ENCODE measurements at places on chromosomes 3 and 15.

DNA sequence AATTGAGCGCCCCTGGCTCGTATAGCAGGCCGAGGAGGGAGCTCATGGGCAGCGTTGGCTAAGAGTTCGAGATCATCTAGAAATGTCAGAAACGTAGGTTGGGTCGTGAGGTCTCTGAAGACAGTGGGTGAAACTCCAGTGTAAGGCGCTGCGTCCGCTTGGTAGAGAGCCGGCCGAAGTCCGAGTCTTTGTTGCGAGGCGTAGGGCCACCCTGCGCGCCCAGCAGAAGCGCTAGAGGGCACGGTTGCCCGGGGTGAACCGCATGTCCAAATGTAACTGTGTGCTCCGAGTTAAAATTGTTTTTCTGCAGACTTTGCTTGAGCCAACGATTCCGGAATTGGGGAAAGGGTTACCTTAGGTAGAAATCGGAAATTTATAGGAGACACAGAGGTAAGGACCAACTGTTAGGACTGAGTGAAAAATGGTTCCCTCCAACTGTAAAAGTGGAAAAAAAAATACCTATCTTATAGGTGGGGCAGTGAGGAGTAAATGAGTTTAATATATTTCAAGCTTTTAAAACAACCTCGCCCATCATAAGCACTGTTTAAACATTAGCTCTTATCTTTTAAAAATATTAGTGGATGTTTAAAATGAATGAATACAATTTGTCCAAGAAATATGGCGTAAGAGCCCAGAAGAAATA is 993 bp upstream of the SIAH2 start:
- peak; percentile 70 for DNase-seq

DNA sequence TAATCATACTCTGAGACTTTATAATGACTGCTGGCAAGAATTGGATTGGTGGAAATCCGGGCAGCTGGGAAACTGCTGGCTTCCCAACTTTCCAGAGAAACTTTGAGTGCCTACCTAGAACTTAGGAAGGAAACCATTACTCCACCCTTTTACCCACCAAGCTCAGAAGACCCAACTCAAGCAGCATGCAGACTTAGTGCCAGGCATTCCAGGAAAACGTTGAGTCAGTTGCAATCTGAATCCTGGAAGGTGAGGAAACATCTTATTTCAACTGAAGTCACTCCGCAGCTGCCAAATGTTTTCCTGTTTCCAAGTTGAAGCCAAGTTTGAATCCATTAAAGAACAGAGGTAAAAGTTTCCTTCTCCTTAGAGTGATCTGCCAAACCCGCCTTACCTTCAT is 126.5 kb downstream of the ZNF385D start:
- no peak for DNase-seq

GRCh38 chr3:150270883-150271590 is 137.1 kb upstream of the TSC22D2 start:
- no peak for DNase-seq

DNA sequence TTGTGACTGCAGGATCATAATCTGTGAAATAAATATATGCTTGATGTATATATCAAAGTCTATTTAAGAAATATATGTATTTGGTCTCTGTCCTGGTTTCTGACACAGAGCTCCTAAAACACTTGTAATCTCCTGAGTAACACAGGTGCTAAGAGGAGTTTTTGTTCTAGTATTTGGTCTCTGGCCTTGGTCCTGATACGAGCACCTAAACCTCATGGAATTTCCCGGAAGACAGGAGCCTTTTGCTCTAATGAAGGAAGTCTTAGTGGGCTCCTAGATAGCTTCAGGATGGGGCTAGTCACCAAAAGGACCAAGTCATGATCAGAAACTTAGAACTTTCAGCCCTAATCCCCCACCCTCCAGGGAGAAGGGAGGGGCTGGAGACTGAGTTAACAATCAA is 19.2 kb upstream of the MUSTN1 start:
- no peak for DNase-seq

DNA sequence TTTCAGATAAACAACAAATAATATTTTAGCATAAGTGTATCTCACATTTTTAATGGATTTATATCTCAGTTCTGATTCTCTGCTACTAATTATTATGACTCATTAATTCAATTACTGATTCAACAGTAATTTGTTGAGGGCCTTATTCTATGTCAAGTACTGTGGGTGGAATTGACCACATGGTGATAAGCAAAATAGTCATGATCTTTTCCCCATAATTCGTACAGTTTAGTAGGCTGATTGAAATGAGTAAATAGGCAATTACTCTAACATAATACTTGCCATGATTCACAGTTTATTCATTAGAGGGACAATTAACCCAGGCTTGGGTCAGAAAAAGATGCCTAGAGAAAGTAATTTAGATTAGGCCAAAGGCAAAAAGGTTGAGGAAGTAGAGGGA is 60.9 kb upstream of the SLC4A7 start:
- DNase-seq = no peak

- no peak for DNase-seq
These were observed 11.5 kb upstream of the VPS8 start for GRCh38 chr3:184800349-184800930.

DNA sequence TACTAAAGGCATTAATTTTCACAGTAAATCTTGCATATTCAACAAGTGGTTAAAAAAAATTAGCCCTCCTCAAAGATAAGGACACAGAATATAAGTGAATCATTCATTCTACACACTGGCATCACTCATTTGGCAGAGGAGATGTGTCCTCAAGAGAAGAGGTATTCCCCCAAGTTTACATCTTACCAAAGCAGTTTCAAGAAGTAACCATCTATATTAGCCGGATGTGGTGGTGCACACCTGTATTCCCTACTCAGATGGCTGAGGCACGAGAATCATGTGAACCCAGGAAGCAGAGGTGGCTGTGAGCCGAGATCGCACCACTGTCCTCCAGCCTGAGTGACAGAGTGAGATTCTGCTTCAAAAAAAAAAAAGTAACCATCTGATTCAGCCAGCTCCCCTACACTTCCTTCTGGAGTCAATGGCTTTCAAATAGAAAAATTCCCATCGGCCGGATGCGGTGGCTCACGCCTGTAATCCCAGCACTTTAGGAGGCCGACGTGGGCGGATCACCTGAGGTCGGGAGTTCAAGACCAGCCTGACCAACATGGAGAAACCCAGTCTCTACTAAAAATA is 15.4 kb downstream of the RAF1 start:
- no peak for DNase-seq

DNA sequence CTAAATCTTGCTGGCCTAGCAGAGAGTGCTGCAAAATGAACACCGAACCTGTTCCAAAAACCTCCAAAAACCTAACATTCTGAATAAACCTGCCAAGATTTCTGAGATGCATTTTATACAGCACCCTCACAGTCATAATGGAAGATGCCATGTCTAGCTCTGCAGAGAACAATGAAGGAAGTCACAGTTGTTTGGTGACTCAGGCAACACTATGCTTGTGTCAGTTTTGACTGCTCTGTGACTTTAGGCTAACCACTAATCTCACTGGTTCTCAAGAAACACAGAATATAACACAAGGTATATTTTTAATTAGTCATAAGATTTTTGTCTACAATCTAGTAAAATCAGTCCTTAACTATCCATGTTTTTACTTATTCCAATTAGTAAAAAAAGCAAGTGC is 606.6 kb downstream of the TBL1XR1 start:
- no peak for DNase-seq

- DNase-seq = peak; percentile 32
These were observed 35.6 kb downstream of the PLA2G4D start for GRCh38 chr15:42058791-42059190.

DNA sequence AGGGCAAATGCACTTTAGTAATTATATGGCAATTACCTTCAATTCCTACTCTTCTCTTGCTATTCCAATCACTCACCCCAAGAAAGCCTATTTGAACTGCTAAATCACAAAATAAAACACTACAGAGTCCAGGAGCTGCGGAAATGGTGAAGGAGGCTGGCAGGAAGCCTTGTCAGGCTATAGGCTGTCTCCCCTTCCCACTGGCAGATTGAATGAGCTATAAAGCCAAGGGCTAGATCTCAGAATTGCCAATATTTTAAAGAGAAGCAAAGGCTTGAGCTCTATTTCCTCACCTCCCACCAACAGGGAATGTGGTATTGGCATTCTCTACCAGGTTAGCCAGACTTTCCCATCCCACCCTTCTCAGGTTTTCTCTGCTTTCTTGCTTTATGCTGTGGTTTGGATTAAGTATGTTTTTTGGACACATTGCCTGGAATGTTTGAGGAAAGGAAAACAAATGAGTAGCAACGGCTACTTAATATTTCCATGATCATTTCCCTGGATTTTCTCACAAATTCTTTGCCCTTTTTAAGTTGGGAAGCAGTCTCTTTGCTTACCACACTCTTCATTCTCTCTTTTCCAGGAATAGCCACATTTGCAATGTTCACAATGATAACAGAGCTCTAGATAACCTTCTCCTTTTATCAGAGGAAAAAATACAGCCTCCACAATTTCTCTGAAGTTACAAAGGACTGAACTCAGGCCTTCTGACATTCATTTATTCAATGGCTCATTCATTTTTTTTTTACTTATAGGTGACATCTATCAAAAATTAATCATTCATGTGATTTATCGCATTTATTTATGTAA is 1125.4 kb downstream of the ROBO1 start:
- no peak for DNase-seq

DNA sequence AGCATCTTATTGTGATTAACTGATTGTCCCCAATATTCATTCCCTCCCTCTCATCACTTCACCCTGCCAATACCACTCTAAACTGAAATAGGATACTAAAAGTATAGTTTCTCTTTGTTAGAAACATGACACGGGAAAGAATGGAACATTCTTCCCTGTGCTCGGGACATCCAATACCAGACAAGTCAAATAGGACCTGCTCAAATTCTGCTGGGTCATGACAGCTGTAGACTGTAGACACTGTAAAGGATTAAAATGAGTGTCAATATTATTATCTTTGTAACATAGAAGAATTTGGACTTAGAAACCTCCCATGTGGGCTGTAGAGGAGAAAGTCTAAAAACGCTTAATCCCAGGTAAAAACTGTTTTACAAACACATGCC is 315.0 kb upstream of the NR2E3 start:
- DNase-seq = no peak

- DNase-seq = no peak
These were observed 15.2 kb downstream of the MCM2 start for GRCh38 chr3:127613406-127613805.

- DNase-seq = no peak
These were observed 50.3 kb upstream of the SELENOK start for GRCh38 chr3:53941950-53942349.

- no peak for DNase-seq
These were observed 13.6 kb upstream of the GP9 start for GRCh38 chr3:129046732-129047552.

DNA sequence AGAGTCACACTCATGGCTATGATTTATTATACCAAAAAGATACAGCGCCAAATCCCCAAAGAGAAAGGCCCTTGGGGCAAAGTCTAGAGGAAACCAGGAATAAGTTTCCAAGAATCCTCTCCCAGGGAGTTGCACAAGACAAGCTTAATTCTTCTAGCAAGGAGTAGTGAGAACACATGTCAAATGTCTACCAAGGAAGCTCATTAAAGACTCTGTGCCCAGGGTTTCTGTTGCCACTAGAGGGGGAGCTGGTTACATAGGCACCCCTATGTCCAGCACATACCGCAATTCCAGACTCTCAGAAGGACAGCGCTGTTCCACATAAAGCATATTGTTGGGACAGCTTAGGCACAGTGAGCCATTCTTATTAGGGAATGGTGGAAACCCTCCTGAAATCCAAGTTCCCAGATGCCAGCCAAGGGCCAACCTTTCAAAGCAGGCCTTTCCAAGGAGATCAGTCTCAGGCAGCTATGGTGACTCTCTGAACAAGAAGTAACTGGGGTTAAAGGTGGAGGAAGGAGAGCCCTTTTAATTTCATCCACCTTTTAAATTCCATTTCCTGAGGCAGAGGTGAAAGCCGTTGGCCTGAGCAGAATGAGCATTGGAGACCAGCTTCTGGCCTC is 194.2 kb downstream of the UACA start:
- no peak for DNase-seq

- DNase-seq = no peak
These were observed 112.3 kb upstream of the HES1 start for GRCh38 chr3:194023501-194024280.

GRCh38 chr15:74365598-74366445 is 1.6 kb downstream of the CYP11A1 start:
- no peak for DNase-seq

DNA sequence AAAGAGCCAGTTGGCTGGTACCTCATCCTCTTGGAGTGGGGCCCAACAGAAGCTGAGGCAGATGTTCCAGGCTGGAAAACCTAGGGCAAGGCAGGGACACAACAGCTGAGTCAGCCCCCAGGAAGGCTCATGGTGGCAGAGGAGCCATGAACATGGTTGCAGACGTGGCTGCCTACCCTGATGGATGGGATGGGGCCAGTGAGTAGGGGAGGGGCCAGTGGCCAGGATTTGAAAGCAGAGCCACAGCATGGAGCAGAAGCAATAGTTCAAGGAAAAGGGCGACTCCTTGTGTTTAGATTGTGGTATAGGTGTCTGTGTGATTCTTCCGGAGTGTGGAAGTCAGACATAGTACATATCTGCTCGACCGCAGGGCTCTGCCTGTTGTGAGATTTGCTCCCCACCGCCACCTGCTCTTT is 24.2 kb downstream of the PXYLP1 start:
- DNase-seq = peak; percentile 45

- DNase-seq = no peak
These were observed 17.4 kb upstream of the THSD4 start for GRCh38 chr15:71097890-71098289.

- DNase-seq = no peak
These were observed 22.4 kb downstream of the CCDC12 start for GRCh38 chr3:46954178-46954577.

DNA sequence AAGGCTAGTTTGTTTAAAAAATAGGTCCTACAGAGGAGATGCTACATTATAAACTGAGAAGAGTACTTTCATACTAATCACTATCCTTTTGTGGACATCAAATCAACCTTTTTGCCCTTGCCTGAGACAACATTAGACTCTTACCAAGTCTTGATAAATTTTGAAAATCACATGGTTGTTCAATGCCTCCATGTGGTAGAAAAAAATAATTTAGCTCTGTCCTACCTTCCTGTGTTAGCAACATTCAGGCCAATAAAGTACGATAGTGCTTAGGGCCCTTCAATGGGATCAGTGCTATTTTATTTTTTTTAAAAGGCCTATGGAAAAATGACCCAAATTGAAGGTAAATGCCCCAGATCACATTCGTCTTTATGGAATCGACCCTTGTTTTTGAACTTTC is 5.0 kb upstream of the UBE2E1 start:
- no peak for DNase-seq

GRCh38 chr3:37987315-37987697 is 3.3 kb upstream of the VILL start:
- no peak for DNase-seq

GRCh38 chr3:54983266-54984099 is 55.6 kb upstream of the LRTM1 start:
- DNase-seq = no peak

- DNase-seq = no peak
These were observed 1.4 kb downstream of the WNT7A start for GRCh38 chr3:13878281-13879101.

GRCh38 chr3:64047787-64048186 is 24.5 kb upstream of the PSMD6 start:
- no peak for DNase-seq

- peak; percentile 66 for DNase-seq
These were observed 27.9 kb downstream of the AKAP13 start for GRCh38 chr15:85408270-85408746.

GRCh38 chr3:194246709-194247349 is 104.3 kb downstream of the CPN2 start:
- DNase-seq = no peak

Data from activated CD8-positive, alpha-beta memory T cell treated with anti-CD3 and anti-CD28 coated beads, Interleukin-2, amount 10 ng/mL, durations not matched to agents 7 days and 5 days (primary cell).